Activated CD4-positive, alpha-beta T cell treated with anti-CD3 and anti-CD28 coated beads, Interleukin-2, amount 50 U/mL, for 24 hours (primary cell): ENCODE measurements at places on chromosomes 4 and X.

GRCh38 chr4:108533245-108533844 lies 87.0 kb upstream of the RPL34 start:
- no peak for DNase-seq

DNA sequence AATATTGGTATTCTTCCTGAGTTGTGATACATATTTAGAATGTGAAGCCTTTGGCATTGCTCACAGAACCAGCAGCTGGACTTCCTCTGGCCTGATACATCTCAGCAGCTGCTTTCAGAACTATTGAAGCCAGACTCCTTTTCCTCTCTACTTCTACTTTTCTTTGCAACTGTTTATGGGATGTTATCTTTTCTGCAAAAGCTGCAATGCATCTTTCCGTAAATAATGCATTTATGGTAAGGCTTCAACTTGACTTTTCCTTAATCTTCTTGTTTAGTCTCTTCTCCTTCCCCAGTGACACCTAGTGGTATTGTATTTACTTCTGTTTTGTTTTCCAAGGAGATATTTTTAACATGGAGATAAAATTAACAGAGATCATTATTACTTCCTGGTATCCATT lies 1548.7 kb downstream of the PCDH7 start:
- no peak for DNase-seq

DNA sequence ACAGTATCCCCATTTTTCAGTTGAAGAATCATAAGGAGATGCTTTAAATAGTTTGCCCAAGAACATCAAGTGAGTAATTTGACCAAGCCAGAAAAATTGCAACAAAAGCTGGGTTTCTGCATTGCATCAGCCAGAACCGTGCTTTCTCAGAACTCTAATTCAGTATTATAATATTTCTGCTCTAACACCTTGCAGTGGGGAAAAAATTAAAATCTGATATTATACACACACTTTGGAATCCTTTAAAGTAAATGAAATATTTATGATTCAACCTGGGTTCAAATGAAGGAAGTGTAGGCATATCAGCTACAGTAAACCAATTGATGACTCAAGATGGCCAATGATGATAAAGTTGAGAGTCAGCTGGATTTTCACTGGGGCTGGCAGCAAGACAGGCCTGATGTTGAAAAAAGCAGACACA lies 387.6 kb upstream of the ZFP42 start:
- no peak for DNase-seq

GRCh38 chr4:182724414-182724813 lies 192.8 kb downstream of the DCTD start:
- no peak for DNase-seq
